ENCODE measurements at places on chromosomes 3 and 15. TPM values are rescaled to one million over a fixed set of nuclear protein-coding genes. Genes with fewer than 3 reads are reported as not detected.

UBAP1L gene
- 2.3 TPM for total RNA-seq

GRCh38 chr3:168878655-168879054 lies 782.9 kb upstream of the GOLIM4 start:
- no peak for DNase-seq

DNA sequence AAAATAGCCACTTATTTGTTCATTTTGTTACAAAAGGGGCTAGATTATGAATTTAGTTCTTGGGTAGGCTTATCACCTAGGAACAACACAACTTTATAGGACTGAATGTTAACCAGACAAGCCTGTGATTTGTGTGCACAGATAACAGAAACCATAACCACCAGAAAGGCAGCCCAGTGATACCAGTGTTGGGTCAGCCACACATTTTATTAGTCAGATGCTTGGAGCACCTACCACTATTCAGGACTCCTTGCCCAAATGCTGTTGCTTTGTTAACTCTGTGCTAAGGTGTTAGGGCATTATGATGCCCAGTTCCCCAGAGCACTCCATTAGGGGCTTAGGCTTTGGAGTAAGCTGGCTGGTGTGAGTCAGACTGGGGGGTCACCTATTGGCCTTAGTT lies 22.5 kb downstream of the PLCL2 start:
- no peak for DNase-seq

- no peak for DNase-seq
Measured at GRCh38 chr15:67922106-67922675, 82.3 kb upstream of the RNU6-1 start.

GRCh38 chr3:138197524-138197923 lies 10.4 kb downstream of the ARMC8 start:
- no peak for DNase-seq

- no peak for DNase-seq
Measured at GRCh38 chr3:174168538-174169254, 690.4 kb upstream of the NAALADL2 start.

GRCh38 chr3:137767538-137768360 lies 3.6 kb downstream of the SOX14 start:
- peak; percentile 53 for DNase-seq

AHSG gene
- total RNA-seq, result 1.8 TPM

DNA sequence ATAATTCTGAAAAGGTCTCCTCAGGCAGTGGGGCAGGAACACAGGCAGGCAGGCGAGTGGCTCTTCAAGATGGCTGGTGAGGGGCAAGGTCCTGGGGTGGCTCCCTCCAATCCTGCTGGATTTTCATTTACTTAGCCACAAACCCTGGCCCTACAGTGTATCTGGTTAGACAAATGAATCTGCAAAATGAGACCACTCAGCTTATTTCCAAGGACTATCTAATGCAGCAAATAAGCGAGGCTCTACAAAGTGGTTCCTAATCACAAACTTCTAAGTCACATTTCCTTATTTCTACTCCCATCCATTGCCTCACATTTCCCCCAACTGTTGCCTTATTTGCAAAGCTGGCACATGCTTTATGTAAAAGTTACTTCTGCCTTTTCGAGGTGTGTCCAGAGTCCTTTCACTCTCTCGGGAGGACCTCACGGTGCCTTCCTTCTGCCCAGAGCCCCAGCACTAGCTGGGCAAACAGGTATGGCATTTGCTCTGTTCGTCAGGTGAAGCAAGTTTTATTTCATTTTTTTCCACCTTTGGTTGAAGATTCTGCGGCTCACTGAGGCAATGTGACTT lies 40.5 kb downstream of the CCDC12 start:
- DNase-seq, result no peak

PLCH1 gene
- total RNA-seq, result 2.2 TPM

DNA sequence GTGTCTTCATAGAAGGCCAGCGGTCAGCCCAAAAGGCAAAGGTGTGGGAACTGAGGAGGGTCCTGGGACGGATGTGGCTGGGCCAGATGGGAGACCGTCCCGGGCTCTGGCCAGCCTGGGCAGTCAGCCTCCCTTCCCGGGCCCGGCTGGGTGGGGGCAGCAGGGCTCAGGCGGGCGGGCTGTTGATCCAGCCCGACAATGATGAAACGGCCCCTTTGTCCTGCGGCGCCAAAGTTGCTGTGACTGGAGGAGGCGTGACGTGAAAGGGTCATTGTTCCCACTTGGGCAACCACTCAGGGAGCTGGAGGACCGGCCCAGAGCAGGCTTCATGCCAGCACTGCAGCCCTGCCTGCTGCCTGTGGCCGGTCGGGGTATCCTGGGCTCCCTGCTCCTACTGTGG lies 16.5 kb downstream of the DUSP7 start:
- peak; percentile 70 for DNase-seq

DNA sequence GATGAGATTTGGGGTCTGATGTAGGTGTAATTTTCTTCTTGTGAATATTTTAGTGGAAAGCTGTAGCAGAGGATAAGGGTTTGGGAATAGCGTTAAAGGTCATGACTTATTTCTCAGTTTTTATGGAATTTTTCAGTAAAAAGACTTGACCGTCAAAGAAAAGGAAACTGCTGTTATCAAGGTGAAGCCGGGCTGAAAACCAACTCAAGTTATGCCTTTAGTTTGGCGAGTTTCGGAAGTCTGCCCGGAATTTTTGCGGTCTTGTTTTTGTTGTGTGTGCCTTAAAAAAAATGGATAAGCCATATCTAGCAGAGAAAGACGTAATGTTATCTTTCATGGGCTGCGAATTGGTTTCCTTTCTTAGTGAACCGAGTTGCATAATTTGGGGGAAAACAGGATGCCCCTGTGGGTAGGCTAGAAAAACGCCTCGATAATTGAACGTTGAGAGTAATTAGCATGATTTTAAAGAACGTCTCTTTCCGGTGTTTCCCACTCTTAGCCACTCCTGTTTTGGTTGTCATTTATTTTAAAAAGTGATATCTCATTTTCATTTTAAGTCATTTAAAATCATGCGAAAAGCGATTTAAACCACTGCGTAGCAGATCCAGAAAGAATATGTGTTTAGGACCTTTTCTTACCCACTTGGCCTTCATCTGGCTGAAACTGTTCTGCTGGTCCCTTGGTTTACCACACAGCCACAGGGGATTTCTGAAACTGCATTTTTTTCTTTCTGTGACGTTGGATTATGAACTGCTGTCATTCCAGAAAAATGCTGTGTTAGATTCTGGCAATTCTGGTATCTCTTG lies 1.1 kb downstream of the NFKBIZ start:
- no peak for DNase-seq

C3orf49 gene
- total RNA-seq, result not detected
